ENCODE measurements at places on chromosomes 6 and 20. TPM values are rescaled to one million over a fixed set of nuclear protein-coding genes. Genes with fewer than 3 reads are reported as not detected.
A peak's percentile ranks its signal among the peaks of the same experiment; 100 is the strongest.

DNA sequence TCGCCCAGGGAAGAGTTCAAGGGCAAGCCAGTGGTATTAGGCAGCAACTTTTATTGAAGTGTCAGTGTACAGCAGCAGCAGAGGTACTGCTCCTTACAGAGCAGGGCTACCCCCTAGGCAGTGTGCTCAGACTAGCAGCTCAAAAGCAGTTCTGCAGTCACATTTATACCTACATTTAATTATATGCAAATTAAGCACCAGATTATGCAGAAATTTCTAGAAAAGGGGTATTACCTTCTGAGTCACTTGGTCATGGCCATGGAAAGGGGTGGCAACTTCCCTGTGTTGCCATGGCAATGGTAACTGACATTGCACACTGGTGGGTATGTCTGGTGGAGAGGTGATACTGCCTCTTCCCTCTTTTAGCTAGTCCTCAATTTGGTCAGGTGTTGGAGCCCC, 2.1 kb upstream of the ZKSCAN4 start:
- DNase-seq = no peak

GRCh38 chr20:1507276-1507675, 16.1 kb upstream of the SIRPB2 start:
- DNase-seq = no peak

GRCh38 chr6:44775121-44775520, 387.6 kb downstream of the CDC5L start:
- no peak for DNase-seq

SLC35D3 gene
- total RNA-seq = not detected

- no peak for DNase-seq
These were observed 91.5 kb downstream of the ZFAND3 start for GRCh38 chr6:37910998-37911397.

ATP6V1G2 gene
- total RNA-seq = 1.5 TPM

ZC3H12D gene
- total RNA-seq = 0.30 TPM

- no peak for DNase-seq
These were observed 67.2 kb upstream of the SNX9 start for GRCh38 chr6:157755746-157756411.

DNA sequence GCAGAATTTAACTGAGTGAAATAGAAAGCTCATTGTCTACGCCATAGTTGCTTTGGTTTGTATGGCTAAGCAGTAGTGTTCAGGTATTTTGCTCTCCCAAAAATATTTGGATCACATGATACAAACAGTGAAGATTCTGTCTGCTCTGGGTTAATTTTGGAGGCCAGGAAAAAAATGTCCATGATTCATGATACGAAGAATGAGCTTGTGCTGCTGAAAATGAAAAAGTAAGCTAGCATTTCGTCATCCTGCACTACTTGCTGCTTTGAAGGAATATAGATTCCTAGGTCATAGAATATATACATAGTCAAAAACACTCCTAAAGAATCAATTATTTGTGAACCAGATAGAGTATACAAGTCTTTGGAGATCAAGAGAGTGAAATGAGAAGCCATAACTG, 8.3 kb downstream of the WRNIP1 start:
- no peak for DNase-seq

DNA sequence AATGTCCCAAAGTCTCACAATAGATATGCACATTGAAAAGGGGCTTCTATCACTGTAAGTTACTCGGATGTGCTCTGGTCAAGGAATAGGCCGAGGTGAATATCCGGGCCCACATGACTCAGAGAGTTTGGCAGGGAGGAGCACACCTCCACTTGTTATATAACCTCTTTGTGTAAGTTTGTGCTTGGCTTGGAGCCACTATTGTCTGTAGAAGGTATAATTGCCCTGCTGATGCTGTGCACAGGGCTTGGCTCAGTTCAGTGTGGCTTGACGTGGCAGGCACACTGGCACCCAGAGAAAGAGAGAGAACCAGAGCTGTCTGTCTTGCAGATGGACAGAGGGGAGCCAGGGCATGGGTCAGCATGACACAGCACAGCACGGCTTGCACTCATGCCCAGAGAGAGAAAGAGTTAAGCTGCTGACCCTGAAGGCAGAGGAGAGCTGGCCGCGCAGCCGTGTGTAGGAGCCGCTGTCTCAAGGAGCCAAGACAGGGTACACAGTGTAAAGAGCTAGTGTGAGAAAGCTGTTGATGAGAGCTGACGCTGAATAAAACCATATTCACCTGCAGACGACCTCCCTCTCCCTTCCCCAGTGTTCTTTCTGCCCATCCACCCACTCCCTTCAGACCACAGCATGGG, 482.5 kb downstream of the C6orf118 start:
- DNase-seq = no peak

DNA sequence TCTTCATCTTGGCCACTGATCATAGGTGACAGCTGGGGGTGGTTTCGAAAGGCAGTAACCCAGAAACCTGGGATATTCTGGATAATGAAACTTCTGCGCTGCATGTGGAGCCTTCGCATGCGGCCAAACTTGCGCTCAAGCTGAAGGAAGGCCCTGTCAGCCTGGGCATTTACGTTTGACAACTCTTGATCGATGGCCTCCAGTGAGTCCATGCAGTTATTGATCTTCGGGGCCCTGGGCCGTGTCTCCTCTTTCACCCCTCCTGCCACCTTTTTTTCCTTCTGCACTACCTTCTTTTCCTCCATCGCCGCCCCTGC, 729 bp downstream of the TSPYL4 start:
- no peak for DNase-seq

DNA sequence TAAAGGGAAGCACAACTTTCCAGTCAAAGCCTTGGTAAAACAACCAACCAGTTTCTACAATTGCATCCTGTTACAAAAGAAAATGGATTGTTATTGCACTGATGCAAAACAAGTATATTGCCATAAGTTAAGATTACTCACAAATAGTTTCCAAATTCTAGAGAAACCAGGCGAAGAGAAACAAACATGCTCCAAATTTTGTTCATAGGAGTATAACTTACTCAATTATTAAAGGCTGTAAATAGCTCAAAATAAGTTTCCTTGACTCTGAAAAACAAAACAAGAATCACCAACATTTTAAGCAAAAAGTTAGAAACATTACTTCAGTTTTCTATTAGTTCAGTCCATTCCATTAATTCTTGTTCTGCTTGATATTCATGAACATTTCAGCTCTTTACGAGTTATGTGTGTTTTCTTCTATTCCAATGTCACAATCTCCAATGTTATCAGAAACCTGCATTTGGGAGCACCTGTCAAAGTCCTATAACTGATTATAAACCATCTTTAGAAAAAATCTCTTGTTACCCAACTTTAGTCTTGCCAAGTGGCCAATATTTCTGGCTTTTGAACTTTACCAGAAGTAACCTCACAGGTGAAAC, 137.9 kb upstream of the THBS2 start:
- no peak for DNase-seq

DNA sequence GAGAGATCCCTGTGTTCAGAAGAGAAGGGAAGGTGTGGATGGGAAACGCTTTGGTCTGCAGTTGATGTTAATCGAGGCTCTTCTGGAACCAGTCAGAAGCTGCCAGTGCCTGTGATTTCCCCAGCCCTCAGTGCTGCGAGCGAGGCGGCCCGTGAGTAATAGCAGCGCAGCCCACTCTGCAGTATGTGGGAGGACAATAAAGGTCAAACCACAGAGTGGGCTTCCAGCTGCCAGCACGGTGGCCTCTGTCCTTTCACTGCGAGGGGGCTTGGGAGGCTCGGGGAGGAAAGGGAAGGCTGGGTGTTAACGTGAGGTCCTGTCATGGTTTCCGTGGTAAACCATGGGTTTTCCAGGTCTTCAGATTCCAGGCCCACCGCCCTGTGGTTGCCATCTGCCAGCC, 32.3 kb upstream of the TAGAP start:
- DNase-seq = no peak

DNA sequence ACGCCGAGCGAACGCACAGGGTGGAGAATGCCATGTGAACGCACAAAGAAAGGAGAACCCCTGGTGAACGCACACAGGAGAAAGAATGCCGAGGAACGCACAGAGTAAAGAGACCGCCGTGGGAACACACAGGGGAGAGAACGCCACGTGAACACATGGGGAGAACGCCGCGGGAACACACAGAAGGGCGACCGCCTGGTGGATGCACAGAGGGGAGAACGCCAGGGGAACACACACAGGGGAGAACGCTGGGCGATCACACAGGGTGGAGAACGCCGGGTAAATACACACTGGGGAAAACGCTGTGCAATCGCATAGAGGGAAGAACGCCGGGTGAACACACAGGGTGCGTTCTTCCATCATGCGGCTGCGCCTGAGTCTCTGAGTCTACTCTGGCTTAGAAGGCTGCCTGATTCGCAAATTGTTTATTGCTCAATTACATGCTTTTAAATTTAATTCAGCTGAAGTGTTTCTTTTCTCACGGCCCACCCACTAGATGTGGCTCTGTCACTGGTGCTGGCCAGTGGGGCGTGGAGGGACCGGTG, 54.1 kb downstream of the RNASET2 start:
- DNase-seq = no peak

DNA sequence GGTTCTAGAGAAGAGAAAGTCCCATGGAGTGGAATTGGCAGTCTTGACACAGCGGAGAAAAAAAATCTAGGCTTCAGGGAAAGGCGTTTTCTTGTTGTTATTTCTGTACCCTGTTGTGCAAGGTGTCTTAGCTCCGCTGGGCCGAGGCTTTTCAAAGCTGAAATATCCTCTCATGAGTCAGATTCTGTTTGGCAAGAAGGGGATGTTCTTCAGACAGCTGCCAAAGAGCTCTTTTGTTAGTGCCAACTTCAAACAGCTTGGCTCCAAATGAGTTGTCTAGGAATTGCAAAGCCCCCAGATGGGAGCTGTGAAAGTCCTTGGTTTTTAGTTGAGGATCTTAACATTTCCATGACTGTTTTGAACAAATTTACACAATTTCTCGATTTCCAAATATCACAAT, 45.6 kb downstream of the LRRN4 start:
- DNase-seq = peak; percentile 60

DNA sequence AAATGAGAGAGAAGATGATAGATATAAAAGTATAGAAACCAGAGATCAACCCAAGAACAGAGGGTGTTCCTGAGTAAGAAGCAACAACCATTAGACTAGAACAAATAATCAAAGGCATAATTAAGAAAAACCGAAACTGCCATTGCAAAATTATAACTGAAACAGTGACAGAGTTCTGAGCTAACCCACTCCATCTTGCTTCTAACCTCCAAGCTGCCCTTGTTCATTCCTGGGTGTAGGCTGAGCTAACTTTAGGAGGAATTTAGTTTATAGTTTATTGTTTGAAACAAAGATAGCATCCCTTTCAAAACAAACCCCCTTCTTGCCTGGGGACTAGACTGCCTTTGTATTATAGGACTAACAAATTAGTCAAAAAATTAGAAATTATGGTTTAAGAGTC, 56.1 kb upstream of the PRND start:
- no peak for DNase-seq

GRCh38 chr6:133817460-133818047, 71.4 kb upstream of the TCF21 start:
- peak; percentile 7 for DNase-seq

- DNase-seq = no peak
These were observed 140.6 kb downstream of the RPS12 start for GRCh38 chr6:132954936-132955335.

- DNase-seq = no peak
These were observed 58.9 kb upstream of the TRAF3IP2 start for GRCh38 chr6:111664565-111665030.

- no peak for DNase-seq
These were observed 43.4 kb downstream of the FAM135A start for GRCh38 chr6:70456735-70457134.

- DNase-seq = no peak
These were observed 84.7 kb downstream of the UST start for GRCh38 chr6:148831531-148831930.

GRCh38 chr20:33262658-33263065, 20.4 kb upstream of the BPIFB1 start:
- peak; percentile 48 for DNase-seq

DNA sequence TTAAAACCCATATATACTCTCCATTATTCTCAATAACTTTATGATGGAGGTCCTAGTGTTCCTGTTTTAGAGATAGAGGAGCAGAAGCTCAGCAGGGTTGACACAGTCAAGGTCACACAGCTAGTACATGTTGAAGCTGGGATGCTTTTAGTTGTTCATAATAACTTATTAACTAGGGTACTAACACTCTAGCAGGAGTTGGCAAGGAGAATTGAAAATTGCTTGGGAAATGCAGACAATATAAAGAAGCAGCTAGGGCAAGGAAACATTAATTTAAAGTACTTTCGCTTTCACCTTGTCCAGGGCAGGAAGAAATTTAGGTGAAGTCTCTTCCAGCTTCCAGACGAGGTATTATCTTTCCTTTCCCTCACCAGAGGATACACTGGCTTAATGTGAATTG, 133.7 kb downstream of the RCAN2 start:
- no peak for DNase-seq

DNA sequence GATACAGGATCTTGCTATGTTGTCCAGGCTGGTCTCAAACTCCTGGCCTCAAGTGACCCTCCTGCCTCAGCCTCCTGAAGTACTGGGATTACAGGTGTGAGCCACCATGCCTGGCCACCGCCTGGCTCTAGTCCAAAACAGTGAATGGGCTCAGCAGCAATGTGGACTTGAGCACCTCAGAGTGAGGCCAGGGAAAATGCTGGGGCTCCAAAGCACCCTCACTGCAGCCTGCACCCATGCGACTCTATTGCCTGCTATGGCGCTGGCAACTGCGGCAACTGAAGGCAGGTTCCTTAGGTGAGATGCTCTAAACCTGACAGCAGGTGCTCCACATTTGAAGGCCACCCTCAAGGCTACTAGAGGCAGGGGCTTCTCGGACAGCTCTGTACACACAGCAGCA, 26.5 kb downstream of the MAP1LC3A start:
- no peak for DNase-seq

- peak; percentile 93 for DNase-seq
These were observed 98.3 kb downstream of the SASH1 start for GRCh38 chr6:148440877-148441453.

PRRT1 gene
- total RNA-seq = not detected

- DNase-seq = no peak
These were observed 11.4 kb upstream of the LTA start for GRCh38 chr6:31560697-31561058.

DNA sequence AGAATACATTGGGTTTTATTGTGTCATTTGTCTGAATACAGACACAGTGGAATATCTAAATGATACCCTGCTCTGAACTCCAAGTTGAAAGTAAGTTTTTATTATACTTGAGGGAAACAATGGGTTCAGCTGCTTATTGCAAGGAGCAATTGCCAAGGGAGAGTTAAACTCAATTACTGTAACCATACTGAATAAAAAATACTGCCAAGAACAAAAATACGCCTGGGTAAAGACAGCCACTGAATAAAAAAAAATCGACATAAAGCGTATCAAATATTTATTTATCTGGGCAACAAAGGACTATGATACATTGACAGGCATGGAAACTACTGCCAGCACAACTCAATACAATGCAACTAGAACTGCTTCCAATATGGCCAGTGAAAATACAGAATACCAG, 18.1 kb downstream of the TFAP2A start:
- no peak for DNase-seq

C4B gene
- total RNA-seq = 0.30 TPM

- DNase-seq = no peak
These were observed 48.9 kb upstream of the SIRPA start for GRCh38 chr20:1846341-1846740.

- DNase-seq = peak; percentile 37
These were observed 231.9 kb downstream of the PKHD1 start for GRCh38 chr6:51855310-51856082.

- DNase-seq = peak; percentile 1
These were observed 219.0 kb downstream of the ERMARD start for GRCh38 chr6:169970306-169970988.

GRCh38 chr6:29627755-29628418, 5.1 kb downstream of the GABBR1 start:
- peak; percentile 88 for DNase-seq

Measured in Daoy (cell line).